ENCODE measurements at places on chromosomes 7 and 10.

DNA sequence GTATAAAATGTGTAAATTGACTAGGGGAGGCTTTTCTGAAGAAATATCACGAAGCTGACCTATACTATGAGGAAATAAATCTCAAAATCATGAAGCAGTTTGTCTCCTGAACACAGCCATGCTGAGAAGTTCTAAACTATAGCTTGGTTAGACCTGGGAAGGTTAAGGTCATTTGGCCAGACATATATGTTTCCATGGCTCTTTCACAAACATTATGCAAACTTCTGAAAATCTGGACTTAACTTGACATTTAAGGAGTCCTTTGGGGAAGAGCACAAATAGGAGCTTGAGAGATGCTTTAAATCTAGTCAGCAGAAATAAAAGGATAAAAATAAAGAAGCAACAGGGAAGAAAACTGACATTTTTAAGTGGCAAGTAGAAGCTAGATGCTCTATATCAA is 115.9 kb upstream of the MEOX2 start:
- no peak for DNase-seq

DNA sequence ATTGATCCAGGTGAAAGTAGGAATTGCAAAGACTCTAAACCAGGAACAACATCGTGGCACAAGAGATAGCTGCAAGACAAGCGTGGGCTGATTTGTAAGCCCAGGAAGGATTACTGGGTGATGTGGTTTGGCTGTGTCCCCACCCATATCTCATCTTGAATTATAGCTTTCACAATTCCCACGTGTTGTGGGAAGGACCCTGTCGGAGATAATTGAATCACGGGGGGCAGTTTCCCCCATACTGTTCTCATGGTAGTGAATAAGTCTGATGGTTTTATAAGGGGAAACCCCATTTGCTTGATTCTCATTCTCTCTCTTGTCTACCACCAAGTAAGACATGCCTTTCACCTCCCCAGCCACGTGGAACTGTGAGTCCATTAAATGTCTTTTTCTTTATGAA is 59.5 kb downstream of the ST8SIA6 start:
- no peak for DNase-seq

GRCh38 chr10:114928818-114929217 is 9.2 kb upstream of the TRUB1 start:
- no peak for DNase-seq

GRCh38 chr7:30269490-30269889 is 14.9 kb upstream of the ZNRF2 start:
- no peak for DNase-seq
